ENCODE measurements at places on chromosomes 2 and 18. TPM values are rescaled to one million over a fixed set of nuclear protein-coding genes. Genes with fewer than 3 reads are reported as not detected.

Gene SCN7A
- total RNA-seq, result 21.9 TPM

Gene RAPH1
- total RNA-seq, result 74.7 TPM

Gene ST6GAL2
- total RNA-seq, result 0.93 TPM

Gene CMPK2
- 20.2 TPM for total RNA-seq

Gene B3GNT7
- total RNA-seq, result 32.6 TPM

Gene KLHL29
- 9.5 TPM for total RNA-seq

Gene SLC66A3
- total RNA-seq, result 22.2 TPM

Gene CPS1
- total RNA-seq, result 7.8 TPM

Gene ZRANB3
- total RNA-seq, result 6.3 TPM

- DNase-seq, result no peak
- H3K27ac ChIP-seq, result peak overlapping the region; percentile 85
- H3K27me3 ChIP-seq, result no peaks in the 10 kb centered on the region
- H3K36me3 ChIP-seq, result no peaks in the 10 kb centered on the region
These were observed 166.7 kb upstream of the ZEB2 start for GRCh38 chr2:144686518-144687215.

- H3K4me1 ChIP-seq, result no peaks in the 10 kb centered on the region
- H3K36me3 ChIP-seq, result no peaks in the 10 kb centered on the region
- no peak overlapping the region for H3K27ac ChIP-seq
- no peak for DNase-seq
- no peak overlapping the region for H3K4me3 ChIP-seq
These were observed 34.8 kb upstream of the KCNF1 start for GRCh38 chr2:10876963-10877362.

DNA sequence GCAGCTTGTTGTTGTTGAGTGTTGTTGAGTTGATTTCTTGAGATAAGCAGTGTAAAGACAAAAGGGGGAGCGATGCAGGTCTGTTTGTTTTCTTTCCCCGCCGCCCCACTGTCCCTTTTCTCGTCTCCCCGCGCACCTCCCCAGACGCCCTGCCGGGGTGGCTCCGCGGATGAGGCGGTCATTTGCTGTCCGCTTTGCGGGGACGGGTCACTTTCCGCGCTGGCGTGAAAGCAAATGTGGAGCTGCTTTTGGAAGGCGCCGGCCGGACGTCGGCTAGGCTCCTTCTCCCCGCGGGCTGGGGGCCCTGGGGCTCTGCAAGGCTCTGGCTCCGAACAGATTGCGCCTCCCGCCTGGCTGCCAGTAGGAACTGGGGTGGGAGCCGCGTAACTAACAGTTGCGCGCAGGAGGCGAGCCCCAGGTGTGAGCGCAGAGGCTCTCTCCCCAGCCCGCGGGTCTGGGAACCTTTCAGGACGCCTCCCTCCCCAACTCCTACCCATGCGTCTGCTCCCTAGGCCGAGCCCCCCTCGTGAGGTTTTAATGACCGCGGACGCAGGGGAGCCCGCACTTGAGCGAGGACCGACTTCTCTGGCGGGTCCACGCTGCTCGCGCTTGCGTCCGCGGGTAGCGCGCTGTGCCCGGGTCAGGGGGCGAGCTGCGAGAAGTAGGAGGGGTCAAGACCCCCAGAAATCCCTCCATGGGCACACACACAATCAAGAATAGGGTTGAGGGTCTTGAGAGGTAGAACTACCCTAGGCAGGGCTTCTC, 146.6 kb downstream of the MEIS1 start:
- peak; percentile 74 for DNase-seq
- peak overlapping the region; percentile 53 for H3K27ac ChIP-seq
- H3K4me3 ChIP-seq, result peak overlapping the region; percentile 8
- peaks cover 8% of the 10 kb centered on the region for H3K4me1 ChIP-seq
- no peaks in the 10 kb centered on the region for H3K36me3 ChIP-seq
- H3K27me3 ChIP-seq, result peaks cover 64% of the 10 kb centered on the region

DNA sequence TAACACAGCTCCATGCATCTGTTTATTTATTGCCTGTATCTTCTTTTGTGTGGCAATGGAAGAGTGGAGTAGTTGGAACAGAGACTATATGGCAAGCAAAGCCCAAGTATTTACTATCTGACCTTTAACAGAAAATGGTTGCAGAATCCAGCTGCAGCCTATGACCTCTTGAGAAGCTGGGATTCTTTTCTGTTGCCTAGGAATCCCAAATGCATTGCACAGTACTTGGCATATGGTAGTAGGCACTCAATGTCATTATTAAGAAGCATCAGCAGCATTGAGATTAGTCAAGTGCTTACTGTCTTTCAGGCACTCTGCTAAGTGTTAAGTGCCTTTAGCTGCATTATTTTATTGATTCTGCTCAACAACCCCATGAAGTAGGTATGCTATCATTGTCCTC, 331.6 kb downstream of the CCDC85A start:
- H3K27ac ChIP-seq, result no peak overlapping the region
- H3K27me3 ChIP-seq, result no peaks in the 10 kb centered on the region
- no peaks in the 10 kb centered on the region for H3K36me3 ChIP-seq

DNA sequence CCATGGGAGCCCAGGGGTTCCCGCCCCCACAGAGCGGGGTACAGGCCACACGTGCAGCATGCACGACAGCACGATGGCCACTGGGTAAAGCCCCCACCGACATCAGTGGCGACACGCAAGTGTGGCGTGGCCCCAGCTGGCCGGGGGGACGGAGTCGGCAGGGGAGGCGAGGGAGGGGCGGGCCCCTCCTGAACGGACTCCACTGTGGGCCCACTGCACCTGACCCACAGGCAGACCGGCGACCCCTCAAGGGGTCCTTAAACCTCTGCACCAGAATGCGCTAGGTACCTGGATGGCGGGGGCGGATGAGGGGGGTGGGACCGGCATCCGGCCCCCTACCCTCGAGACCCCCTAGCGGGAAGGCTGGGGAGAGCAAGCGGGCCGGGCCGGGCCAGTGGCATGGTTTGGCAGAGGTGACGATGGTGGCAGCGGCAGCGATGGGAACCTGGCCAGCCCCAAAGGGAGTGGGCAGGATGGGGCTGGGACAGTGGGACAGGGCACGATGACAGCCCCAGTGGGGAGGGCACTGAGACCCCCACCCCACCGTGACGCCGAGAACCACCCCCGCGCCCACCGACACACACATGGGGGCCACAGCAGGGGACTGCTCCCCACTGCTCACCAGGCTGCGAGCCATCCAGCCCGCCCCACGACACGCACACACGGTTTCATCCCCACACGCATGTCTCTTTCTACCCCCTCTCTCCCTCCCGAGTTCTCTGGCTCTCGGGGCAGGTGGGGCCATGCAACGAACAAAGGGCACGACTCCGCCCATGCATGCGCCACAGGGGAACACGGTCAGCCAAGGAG, 91.9 kb upstream of the ANKRD30BL start:
- no peak for DNase-seq
- H3K27me3 ChIP-seq, result peaks cover 46% of the 10 kb centered on the region
- no peak overlapping the region for H3K27ac ChIP-seq
- H3K4me1 ChIP-seq, result no peaks in the 10 kb centered on the region
- H3K4me3 ChIP-seq, result no peak overlapping the region

DNA sequence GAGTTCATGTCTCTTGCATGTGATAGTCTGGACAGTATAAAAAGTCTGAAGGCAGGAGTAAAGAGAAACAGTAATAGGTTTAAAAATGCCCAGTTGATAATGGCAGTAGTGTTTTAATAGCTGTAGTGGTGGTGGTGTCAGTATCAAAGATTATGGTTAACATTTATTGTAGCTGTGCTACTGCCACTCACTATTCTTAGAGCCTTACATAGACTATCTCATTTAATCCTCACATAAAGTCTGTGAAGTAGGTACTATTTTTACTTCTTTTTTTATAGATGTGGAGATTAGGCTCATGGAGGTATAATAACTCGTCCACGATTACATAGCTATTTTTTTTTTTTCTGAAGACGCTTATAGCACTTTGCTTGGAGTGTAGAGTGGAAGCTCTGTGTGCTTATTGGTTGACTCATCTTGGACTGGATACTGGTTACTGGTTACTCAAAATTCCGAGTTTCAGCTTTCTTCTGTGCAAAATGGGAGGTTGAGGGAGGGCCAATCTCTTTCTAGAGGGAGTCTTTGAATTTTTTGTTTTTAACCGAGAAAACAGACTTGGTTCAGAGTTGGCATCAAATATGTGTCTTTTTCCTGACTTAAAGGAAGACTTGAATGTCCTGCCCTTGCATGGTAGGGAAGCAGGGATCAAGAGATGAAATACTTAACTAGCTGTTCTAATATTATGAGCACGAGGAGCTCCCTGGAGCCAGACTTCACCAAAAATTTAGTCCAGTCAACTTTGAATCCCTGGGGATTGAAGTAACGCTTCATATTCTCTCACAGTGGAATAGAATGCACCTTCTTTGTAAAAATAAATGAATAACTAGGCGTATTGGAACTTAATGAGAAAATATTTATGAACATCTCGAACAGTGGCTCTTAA, 27.1 kb downstream of the CERS6 start:
- H3K4me3 ChIP-seq, result no peak overlapping the region
- H3K4me1 ChIP-seq, result no peaks in the 10 kb centered on the region
- no peaks in the 10 kb centered on the region for H3K36me3 ChIP-seq
- DNase-seq, result no peak

GRCh38 chr2:111219734-111220505, 99.2 kb downstream of the BCL2L11 start:
- no peaks in the 10 kb centered on the region for H3K27me3 ChIP-seq
- H3K4me1 ChIP-seq, result no peaks in the 10 kb centered on the region
- H3K27ac ChIP-seq, result no peak overlapping the region
- H3K4me3 ChIP-seq, result no peak overlapping the region

DNA sequence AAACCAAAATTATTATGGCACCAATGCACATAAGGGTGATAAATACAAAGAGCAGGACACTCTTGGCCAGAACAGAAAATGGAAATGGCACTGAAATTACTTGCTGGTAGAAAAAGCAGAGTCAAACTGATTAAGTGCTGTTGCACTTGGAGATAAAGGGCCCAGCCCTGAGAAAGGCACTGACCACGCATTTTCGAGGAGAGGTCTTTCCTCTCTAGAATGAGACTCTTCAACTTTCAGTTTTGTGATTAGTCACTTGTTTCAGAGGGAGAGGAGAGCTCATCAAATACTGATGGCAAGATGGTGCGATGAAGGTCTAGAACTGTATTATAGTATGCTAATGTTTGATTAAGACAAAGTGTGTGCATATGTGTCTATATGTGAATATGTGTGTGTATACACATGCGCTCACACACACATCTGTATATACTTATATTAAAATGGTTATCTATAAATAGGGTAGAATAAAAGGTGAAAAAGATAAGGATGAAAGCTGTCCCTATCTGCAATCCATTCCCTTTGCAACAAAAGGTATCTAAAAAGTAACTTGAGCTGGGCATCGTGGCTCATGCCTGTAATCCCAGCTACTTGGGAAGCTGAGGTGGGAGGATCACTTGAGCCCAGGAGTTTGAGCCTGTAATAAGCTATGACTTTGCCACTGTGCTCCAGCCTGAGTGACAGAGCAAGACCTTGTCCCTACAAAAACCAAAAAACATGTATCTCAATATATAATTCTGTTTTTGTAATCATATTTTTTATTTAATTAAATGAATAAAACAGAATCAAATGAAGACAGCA, 48.8 kb upstream of the ZDBF2 start:
- no peak for DNase-seq
- no peaks in the 10 kb centered on the region for H3K36me3 ChIP-seq
- H3K27me3 ChIP-seq, result no peaks in the 10 kb centered on the region
- H3K27ac ChIP-seq, result no peak overlapping the region
- H3K4me3 ChIP-seq, result no peak overlapping the region

- H3K36me3 ChIP-seq, result no peaks in the 10 kb centered on the region
- no peaks in the 10 kb centered on the region for H3K4me1 ChIP-seq
- H3K27ac ChIP-seq, result no peak overlapping the region
These were observed 96.7 kb downstream of the SLC5A7 start for GRCh38 chr2:108082978-108083377.

GRCh38 chr18:63505566-63506335, 29.0 kb downstream of the SERPINB5 start:
- no peaks in the 10 kb centered on the region for H3K36me3 ChIP-seq
- no peak overlapping the region for H3K4me3 ChIP-seq
- no peaks in the 10 kb centered on the region for H3K4me1 ChIP-seq
- H3K27ac ChIP-seq, result no peak overlapping the region

DNA sequence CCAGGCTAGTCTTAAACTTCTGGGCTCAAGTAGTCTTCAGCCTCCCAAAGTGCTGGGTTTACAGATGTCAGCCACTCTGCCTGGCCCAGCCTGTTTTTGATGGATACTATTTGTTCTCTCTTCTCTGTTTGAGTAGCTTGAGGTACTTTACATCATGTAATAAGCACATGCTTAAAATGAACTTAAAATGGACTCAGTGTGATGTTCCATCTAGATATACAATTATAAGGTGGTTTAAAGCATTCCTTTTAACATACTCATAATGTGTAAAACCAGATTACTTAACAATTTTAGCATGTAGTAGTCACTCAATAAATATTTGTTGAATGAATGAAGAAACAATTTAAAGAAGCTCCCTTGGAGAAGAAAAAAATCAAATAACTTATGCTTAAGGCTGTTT, 9.6 kb downstream of the PTPRM start:
- H3K36me3 ChIP-seq, result no peaks in the 10 kb centered on the region
- H3K4me1 ChIP-seq, result peaks cover 18% of the 10 kb centered on the region
- H3K4me3 ChIP-seq, result no peak overlapping the region
- H3K27me3 ChIP-seq, result no peaks in the 10 kb centered on the region

DNA sequence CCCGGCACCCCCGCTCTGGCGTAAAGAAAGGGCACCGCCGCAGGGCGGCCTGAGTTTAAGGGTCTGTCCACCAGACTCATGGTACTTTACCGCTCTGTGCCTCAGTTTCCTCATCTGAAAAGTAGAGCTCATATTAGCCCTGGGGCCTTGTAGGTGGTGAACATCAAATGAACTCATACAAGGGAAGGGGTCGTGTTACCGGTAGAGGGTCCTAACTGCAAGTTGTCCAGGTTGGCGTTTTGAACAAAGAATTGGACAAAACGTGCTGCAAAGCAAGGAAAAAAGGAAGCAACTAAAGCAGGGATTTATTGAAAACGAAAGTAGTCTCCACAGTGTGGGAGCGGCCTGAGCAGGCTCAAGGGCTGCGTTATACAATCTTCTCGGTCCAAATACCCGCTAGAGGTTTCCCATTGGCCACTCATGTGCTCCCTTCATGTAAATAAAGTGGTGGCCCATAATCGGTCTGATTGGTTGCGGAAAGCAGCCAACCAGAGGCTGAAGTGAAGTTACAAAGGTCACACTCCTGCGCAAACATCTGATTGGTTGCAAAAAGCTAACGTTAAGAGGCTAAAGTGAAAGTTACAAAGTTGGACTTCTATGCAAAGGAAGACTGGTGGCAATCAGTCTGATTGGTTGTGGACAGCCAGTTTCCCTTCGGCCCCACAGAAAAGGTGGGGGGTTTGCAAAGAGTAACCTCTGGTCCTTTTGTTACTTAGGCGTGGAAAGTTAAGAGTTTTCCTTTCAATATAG, 80.7 kb upstream of the LDLRAD4 start:
- H3K36me3 ChIP-seq, result no peaks in the 10 kb centered on the region
- peak overlapping the region; percentile 65 for H3K4me3 ChIP-seq
- H3K27me3 ChIP-seq, result peaks cover 31% of the 10 kb centered on the region
- peak overlapping the region; percentile 73 for H3K27ac ChIP-seq

All from left lung (tissue), 14 donors.